ENCODE measurements at places on chromosomes 7 and 10.
A peak's percentile ranks its signal among the peaks of the same experiment; 100 is the strongest.

GRCh38 chr10:130109796-130110245 is 809 bp downstream of the C10orf143 start:
- DNase-seq = peak; percentile 60

DNA sequence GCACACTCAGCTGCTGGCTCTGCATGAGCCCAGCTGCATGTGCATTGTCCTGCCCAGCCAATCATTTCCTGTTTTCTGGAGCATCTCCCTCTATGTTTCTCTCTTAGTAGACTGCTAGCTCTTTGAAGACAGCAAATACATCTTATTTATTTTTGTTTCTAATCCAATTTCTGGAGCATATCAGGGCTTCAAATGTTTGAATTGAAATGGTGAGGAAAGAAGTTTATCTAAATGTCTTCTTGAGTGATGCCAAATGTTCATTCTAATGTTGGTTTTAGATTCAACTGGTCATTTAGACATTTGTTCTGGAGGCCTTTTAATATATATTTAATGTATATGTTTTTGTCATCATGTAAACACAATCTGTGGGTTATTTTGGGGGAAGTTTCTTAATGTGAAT is 141.9 kb downstream of the DNAJB9 start:
- no peak for DNase-seq

DNA sequence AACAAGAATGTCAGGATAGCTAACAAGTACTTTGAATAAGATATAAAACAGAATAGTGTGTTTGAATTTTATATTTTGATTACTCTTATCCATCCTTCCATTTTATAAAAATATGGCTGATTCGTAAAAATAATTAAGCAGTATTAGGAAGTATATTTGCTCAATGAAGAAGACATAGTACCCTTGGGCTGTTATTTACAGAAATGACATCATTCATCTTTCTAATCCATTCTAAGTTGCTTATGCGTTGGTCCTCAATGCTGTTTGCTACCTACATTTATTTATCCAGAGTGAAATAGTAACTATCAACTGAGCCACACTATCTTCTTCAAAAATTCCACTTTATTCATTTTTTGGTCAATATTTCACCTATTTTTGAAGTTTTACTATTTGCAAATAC is 2.1 kb upstream of the ZNF804B start:
- no peak for DNase-seq

GRCh38 chr7:16271355-16271915 is 149.9 kb downstream of the CRPPA start:
- DNase-seq = no peak

DNA sequence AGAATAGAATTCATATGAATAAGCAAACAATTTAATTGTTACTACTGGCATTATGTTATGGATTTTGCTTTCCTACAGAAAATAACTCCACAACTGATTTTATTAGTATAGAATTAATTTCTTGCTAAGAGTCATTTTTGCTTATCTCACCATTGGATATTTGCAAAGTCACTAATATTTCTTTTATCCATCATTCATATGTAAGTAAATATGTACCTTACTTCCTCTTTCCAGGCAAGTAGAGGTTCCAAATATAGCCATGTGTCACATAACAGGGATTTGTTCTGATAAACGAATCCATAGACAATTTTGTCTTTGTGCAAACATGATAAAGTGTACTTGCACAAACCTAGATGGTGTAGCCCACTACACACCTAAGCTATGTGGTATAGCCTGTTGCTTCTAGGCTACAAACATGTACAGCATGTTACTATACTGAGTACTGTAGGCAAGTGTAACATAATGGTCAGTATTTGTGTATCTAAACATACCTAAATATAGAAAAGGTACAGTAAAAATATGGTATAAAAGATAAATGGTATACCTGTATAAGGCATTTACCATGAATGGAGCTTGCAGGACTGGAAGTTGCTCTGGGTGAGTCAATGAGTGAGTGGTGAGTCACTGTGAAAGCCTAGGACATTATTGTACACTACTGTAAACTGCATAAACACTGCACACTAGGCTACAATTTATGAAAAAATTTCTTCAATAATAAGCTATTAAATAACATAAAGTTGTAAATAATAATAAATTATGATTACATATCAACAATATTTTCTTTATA is 18.3 kb downstream of the KLLN start:
- DNase-seq = no peak

DNA sequence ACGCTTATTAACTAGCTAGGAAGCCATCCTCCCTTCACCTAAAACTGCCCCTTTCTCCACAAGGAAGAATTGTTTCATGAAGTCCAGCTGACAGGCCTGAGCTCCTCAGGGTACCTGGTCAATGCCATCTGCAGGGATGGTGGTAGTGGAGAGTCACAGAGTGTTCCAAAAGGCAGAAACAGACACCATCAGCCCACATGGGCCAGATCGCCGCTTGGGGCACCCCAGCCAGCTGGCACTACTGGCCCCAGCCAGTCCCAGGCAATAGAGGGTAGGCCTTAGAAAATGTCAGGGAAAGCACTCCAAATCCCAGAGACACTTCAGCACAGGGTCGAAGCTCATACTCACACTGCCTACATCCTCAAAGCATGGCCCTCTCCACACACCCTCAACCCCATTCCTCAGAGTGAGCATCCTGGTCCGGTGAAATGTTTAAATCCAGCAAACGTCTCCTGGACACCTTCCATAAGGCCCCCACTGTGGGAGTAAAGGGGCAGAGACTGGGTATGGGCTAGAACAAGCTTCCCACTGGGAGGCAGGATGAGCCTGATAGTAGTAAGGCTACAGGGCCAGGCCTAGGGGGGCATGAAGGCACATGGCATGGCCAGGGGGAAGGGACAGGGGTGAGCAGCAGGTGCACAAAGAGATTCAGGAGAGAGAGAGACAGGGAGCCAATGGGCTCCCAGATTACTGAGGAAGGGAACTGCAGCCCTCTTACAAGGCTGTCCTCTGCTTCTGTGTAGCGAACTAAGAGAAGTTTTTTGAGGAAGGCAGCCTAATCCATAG is 1.9 kb downstream of the LRRC20 start:
- DNase-seq = no peak

- DNase-seq = no peak
Measured at GRCh38 chr7:156091519-156092080, 279.3 kb upstream of the SHH start.

GRCh38 chr10:101770331-101771215 is 5.3 kb downstream of the FGF8 start:
- no peak for DNase-seq

DNA sequence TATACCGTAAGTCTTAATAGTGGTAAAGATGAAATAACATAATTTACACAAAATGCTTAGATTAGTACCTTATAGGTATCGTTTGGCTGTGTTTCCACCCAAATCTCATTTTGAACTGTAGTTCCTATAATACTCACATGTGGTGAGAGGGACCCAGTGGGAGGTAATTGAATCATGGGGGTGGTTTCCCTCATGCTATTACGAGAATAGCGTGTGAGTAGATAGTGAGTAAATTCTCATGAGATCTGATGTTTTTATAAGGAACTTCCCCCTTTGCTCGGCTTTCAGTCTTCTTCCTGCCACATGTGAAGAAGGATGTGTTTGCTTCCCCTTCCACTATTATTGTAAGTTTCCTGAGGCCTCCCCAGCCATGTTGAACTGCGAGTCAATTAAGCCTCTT is 426.3 kb upstream of the POT1 start:
- peak; percentile 62 for DNase-seq

DNA sequence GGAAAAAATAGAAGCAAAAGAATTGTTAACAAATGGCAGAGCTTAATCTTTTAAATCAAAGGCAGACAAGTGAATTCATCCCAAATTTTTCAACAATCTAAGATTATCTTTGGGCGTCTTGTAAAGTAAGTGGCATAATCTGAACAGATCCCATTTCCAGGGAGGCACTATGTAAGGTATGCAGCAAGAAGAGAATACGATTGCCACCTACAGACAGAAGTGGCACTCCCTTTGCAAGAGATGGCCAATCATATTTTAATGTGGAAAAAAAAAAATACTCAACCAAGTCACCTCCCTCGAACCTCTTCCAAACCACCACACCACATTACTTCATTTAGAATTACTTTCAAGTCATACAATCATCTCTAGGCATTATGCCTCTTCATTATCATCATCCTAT is 4.0 kb downstream of the GFRA1 start:
- DNase-seq = no peak

DNA sequence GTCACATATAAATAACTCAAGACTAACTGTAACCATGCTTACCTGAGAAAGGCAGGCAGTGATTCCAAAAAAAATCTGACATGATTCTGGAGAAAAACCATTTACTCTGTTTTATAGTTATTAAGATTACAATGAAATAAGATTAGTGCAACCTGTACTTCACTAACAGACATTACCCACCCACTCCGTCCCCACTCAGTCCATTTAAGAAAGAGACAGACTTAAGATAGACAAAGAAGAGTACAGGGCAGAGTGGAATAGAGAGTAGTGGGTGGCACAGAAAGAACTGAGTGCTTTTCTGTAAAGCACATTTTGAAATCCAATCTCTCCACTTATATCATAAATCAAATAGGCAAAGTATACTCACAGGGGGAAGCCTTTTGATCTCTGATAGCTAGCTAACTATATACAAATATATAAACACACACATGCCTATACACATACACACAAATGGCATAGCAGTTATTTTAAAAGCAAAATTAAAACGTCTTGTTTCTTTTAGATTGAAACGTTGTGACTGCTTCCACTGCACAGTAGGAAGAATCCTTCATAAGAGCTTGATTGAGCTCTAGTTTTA is 11.9 kb downstream of the PAXIP1 start:
- no peak for DNase-seq

- DNase-seq = no peak
Measured at GRCh38 chr10:21208666-21209316, 311.7 kb upstream of the NEBL start.

DNA sequence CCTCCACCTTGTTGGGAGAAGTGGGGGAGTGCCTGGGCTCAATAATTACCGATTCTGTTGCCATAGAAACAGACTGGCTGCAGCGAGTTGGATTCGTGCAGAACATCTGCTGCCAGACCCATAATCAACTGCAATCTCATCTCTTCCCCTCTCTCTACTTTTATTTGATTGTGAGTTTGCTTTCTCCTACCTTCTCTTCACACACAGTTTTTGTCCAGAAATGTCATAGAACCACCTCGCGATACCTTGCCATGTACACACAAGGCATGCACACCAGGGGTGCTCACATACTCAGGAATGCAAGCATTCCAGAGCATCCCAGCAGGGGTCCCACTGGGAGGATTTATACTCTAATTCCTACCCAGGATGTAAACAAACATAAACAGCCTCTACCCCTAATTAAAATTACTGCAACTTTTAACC is 262.2 kb upstream of the AOAH start:
- no peak for DNase-seq

- DNase-seq = no peak
Measured at GRCh38 chr7:71548746-71549145, 416.8 kb downstream of the GALNT17 start.

GRCh38 chr7:16447876-16448275 is 17.7 kb downstream of the SOSTDC1 start:
- no peak for DNase-seq

DNA sequence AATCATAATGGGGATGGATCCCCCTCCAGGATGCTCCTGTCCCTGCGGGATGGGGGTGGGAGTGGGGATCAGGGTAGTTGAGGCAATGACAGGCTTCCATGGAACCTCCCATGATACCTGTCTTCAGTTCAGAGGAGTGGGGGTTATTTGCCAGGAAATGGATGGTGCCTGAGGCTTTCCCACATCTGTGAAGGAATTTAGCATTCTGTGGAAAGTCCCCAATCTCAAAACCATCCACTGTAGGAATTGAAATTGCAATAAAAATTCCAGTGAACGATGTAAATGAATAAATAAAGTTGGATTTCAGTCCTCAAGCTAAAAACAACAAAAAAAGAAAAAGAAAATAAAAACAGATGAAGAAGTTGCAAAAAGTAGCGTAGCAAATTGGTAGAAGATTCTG is 81.9 kb downstream of the CHRM2 start:
- no peak for DNase-seq

GRCh38 chr7:132577206-132578049 is 1.2 kb upstream of the PLXNA4 start:
- DNase-seq = no peak

GRCh38 chr7:115441033-115441432 is 519.1 kb downstream of the MDFIC start:
- no peak for DNase-seq

GRCh38 chr10:101120884-101121653 is 10.0 kb upstream of the TLX1 start:
- no peak for DNase-seq

DNA sequence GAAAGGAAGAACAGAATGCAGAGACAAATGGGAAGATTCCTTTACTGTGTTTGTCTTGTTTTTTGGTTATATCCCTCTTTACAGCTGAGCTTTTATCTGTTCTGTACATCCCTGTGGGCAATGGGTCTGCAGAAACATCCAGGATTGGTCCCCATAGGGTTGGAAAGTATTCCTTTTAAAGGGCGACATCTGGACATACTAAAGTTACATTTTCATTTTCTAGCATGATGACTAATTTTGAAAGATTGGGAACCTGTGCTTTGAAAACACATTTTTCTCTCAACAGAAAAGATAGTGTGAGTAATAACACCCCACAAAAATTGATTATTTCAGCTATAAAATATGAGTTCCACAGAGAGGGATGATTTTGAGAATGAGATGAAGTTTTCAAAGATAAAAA is 435.8 kb downstream of the GPAM start:
- no peak for DNase-seq

GRCh38 chr7:142957723-142958122 is 4.4 kb downstream of the KEL start:
- DNase-seq = peak; percentile 7

GRCh38 chr10:75772153-75772887 is 340.9 kb downstream of the LRMDA start:
- peak; percentile 69 for DNase-seq

DNA sequence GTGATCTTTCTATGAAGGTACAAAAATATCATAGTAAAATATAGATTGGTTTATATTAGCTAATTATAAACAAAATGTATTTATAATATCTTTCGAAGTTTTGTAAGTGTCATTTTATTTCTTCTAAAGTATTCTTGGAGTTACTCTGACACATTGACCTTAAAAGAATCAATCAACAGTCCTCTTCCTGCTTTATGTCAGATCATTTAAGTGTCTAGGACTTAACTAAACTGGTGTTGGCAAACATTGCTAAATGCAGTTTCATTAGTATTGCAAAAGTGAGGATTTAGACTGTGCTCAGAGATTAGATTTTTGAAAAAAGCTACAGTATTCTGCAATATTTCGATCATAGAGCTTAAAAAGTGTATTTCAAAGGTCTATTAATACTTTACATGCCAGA is 10.3 kb downstream of the GLCCI1 start:
- no peak for DNase-seq

GRCh38 chr7:7318601-7319000 is 136.3 kb downstream of the C1GALT1 start:
- DNase-seq = peak; percentile 39
